ENCODE measurements at places on chromosomes 11 and 22. TPM values are rescaled to one million over a fixed set of nuclear protein-coding genes. Genes with fewer than 3 reads are reported as not detected.

The ADAMTS15 gene
- total RNA-seq, result 0.03 TPM

The POLD4 gene
- 39.4 TPM for total RNA-seq

The CECR2 gene
- total RNA-seq, result not detected

The PGA4 gene
- not detected for total RNA-seq

The C11orf87 gene
- total RNA-seq, result 0.02 TPM

The PHF21B gene
- total RNA-seq, result 3.9 TPM

The TMEM86A gene
- total RNA-seq, result 1.3 TPM

The CARD16 gene
- total RNA-seq, result 4.5 TPM
